NCI-H345 (cell line): ENCODE measurements at places on chromosomes 5 and 9.

GRCh38 chr9:120951960-120952618 lies 25.5 kb upstream of the TRAF1 start:
- DNase-seq, result no peak

DNA sequence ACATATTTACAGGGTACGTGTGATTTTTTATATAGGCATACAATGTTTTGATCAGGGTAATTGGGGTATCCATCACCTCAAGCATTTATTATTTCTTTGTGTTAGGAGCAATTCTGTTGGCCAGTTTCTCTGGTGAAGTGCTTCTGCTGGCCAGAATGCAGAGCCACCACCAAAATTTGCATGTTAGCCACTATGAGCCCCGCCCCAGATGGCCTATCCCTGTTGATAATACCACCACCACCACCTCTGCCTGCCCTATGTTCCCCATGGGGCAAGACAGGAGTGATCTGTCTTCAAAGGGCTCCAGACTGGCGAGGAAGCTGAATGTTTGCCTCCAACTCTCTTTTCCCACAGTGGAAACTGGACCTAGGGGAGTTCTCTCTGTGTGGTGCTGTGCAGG lies 26.0 kb upstream of the JAK2 start:
- DNase-seq, result no peak

DNA sequence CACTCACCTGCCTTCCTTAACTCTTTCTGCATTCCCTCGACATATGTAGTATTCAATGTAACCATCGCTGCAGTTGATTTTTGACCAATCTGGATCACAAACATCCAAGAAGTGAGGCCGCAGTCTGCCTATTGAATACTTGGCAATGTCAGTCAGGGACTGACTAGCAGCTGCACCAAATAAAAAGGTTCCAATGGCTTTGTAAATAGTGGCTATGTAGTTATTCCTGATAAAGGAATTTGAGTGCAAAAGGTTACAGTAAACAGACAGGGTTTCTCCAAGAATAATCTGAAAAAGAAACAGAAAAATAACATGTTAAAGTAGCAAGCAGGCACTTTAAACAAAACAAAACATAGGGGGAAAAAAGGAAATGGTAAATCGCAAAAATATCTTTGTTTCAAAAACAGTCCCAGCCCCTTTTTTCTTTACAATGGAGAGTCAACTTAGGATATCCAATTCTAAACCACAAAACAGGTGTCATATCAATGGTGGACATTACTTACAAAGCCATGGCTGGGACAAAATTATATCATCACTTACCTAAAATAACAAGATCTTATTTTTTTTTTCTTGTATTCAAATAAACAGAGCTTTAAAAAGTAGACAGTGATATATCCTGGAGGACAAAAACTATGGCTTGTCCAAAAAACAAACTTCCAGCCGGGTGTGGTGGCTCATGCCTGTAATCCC lies 66.8 kb downstream of the PLPP1 start:
- no peak for DNase-seq

GRCh38 chr5:16992006-16992405 lies 55.9 kb upstream of the MYO10 start:
- no peak for DNase-seq

DNA sequence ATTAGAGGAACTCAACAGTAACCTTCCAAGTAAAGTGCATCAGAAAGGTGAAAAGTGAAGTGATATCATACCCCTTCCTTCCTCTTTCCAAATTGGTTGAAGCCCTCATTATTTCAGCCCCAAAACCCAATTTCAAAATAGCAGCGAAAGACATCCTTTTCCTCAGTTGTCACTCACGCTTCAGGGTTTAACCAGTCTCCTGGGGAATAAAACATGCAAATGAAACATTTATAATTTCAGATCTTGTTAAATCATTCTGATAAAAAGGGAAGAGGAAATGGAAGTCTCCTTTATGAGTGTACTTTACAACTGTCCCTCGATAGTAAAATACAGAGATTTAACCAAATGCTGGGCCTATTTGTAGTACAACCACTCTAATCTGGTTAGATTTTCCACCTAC lies 22.5 kb downstream of the TRPM6 start:
- DNase-seq, result no peak

DNA sequence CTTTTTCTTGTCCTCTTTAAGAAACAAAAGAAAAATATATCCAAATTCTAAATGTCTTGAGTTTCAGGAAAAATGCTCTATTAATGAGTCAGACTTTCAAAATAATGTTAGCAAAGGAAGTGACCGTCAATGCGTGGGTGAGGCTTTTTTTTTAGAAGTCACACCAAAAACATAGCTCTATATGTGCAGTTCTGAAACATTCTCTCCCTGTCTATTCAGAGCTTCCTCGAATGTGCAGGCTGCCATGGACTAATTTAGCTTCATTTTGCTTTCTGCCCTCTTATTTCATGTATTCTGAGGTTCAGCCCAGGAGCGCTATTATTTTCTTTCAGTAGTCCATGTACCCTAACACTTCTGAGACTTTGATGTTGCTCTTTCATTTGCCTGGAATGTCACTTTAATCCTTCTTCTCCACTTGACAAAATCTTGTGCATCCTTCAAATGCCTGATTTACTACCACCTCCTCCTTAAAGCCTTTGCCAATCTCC lies 72.5 kb upstream of the RASA1 start:
- DNase-seq, result no peak

- no peak for DNase-seq
Measured at GRCh38 chr5:40396317-40396716, 283.4 kb upstream of the PTGER4 start.

DNA sequence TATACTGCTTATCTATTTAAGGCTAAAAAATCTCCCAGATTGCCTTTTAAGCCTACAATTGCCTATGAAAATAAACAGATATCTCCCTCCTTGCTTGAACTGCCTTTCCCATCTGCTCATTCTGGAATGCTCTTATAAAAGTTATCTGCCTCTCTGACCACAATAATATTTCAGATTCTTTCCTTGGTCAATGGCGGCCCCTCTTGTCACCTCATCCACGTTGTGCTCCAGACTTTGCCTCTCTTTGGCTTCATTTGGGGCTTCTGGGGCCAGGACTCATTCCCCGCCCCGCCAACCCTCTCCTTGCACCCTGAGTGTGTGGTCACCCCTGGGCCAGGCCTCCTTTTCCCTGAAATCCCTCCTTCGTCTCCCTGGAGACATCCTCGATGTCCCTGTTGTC lies 110.0 kb upstream of the RPS23 start:
- DNase-seq, result no peak

GRCh38 chr5:135830384-135830700 lies 4.1 kb upstream of the SLC25A48 start:
- no peak for DNase-seq

DNA sequence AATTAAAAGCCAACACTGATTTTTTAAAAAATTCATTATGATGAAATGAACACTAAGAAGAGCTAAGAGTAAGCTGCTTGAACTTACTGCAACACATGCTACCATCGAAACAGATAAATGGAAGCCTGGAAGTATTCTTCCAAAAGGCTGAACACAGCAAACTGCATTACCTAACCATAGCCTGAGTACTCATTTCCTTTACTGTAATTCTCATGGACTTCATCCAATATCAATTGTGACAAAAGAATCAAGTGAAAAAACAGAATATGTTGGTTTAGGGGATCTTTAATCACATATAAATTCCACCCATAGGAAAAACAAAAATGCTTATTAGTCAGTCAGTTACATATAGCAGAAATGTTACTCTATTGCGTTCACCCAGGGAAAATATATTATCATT lies 68.5 kb downstream of the DROSHA start:
- no peak for DNase-seq

- DNase-seq, result no peak
Measured at GRCh38 chr9:129335464-129336129, 157.5 kb upstream of the IER5L start.
